ENCODE measurements at places on chromosomes 6 and 20. TPM values are rescaled to one million over a fixed set of nuclear protein-coding genes. Genes with fewer than 3 reads are reported as not detected.

OR12D1 gene
- polyA plus RNA-seq = not detected

TCP11 gene
- not detected for polyA plus RNA-seq

RBM24 gene
- polyA plus RNA-seq = not detected

BPIFA1 gene
- not detected for polyA plus RNA-seq

NR2E1 gene
- polyA plus RNA-seq = not detected

DNA sequence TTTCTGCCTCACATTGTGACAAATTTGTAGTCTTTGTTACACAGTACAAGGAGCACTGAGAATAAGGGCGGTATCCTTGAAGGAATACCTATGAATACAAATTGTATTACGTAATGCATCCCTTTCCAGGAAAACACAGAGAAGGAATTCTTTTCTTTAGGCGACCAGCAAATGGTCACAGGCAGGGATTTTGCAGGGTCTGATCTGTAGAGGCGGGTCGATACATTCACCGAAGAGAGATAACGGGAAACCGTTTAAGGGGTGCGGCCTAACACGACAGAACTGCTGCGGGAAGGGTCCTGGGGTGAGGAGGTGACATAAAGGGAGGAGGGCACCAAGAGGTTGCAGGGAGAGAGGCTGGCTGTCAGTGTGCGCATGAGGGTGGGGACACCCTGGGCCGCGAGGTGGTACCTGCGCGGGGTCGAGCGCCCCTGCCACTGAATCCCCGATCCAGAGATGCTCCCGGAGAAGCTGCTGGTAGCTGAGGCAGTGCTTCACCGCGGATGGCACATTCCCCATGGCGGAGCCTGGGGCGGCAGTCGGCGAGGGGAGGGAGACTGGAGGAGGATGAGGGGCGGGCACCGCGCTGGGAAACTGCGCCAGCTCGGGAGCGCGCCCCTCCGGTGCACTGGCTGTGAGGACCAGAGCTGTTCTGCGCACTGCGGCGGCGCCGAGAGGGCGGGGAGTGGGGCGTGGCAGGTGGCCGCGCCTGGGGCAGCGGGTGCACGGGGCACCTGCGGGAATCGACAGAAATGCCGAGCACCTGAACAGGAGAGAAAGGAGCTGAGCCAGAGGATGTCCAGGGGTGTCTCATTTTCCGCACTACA is at the start of gene HMGCLL1:
HMGCLL1 (minus strand) TSS at position 656 of the 827 bp plus-strand sequence; CDS start at position 519, 137 bp downstream.
- no peaks in the 10 kb centered on the region for H3K36me3 ChIP-seq
- no peak for DNase-seq
- H3K4me3 ChIP-seq = no peak within 1 kb of the TSS
- H3K27me3 ChIP-seq = peaks cover 2% of the 10 kb centered on the region
- H3K27ac ChIP-seq = no peak within 1 kb of the TSS

GRCh38 chr6:135179920-135180541 is 1.1 kb upstream of the MYB start:
- peaks cover 2% of the 10 kb centered on the region for H3K27me3 ChIP-seq
- H3K27ac ChIP-seq = no peak overlapping the region
- no peak for DNase-seq
- peak overlapping the region; percentile 80 for H3K4me3 ChIP-seq

DNA sequence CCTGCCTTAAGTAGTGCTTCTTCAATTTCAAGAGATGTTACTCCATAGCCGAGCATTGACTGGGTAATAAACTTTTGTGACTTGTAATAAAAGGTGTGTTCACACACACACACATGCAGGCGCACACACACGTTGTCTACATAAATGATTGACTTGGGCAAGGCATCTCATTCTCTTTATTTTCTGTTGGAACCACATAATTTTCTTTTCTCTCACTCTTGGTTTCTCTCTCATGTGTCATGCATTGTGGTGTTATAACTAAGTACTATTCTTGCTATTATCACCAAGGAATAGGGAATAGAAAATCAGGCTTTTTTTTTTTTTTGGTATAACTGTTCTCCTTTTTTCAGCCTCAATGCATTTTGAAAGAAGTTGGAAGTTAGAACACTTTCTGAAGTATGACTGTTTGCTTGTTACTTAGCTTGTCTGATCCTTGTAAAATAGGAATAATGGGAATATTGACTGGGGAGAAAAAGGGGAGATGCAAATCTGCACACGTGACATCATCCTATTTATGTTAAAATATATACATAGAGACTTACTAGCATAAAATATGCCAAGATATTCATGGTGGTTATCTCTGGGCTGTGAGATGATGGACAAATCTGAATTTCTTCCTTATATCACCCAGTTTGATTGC is 26.1 kb upstream of the CD83 start:
- H3K36me3 ChIP-seq = no peaks in the 10 kb centered on the region
- H3K27ac ChIP-seq = no peak overlapping the region
- no peak overlapping the region for H3K4me3 ChIP-seq
- peaks cover 5% of the 10 kb centered on the region for H3K27me3 ChIP-seq
- DNase-seq = no peak

DNA sequence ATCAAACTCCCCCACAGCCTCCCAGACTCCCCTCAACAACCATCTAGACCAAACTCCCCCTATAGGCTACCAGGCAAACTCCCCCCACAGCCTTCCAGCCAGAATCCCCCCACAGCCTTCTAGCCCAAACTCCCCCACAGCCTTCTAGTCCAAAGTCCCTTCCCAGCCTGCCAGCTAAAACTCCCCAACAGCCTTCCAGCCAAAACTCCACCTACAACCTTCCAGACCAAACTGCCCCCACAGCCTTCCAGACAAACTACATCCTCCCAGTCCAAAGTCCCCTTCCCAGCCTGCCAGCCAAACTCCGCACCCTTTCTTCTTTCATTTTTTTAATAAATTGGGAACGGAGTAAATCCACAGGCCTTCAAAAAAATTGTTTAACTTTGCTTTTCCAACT is 37.4 kb upstream of the SYNDIG1 start:
- no peak overlapping the region for H3K27ac ChIP-seq
- H3K27me3 ChIP-seq = peaks cover 4% of the 10 kb centered on the region
- H3K4me1 ChIP-seq = no peaks in the 10 kb centered on the region
- DNase-seq = no peak

GRCh38 chr6:37585523-37585905 is 85.8 kb upstream of the CCDC167 start:
- H3K27me3 ChIP-seq = no peaks in the 10 kb centered on the region
- no peak for DNase-seq
- no peaks in the 10 kb centered on the region for H3K4me1 ChIP-seq
- H3K27ac ChIP-seq = no peak overlapping the region
- no peaks in the 10 kb centered on the region for H3K36me3 ChIP-seq
- no peak overlapping the region for H3K4me3 ChIP-seq

DNA sequence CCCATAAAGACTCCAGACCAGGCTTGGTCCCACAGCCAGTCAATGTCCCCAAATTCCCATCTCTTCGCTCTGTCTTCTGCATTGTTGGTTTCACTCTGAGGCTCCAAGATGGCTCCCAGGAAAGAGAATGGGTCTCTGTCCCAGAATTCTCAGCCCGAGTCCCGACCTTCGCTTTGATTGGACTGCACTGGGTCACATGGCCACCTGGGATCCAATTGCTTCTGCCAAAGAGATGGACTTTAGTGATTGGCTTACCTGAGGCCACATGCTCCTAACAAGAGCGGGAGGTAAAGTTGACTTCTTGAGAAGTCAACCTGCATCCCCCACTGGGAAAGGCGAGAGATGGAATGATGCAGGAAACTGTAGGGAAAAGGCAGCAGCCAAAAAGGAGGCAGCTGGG is 104.7 kb upstream of the PMEPA1 start:
- no peaks in the 10 kb centered on the region for H3K27me3 ChIP-seq
- H3K36me3 ChIP-seq = no peaks in the 10 kb centered on the region
- no peak for DNase-seq
- H3K4me3 ChIP-seq = no peak overlapping the region

- H3K4me3 ChIP-seq = no peak overlapping the region
- H3K27ac ChIP-seq = no peak overlapping the region
- peaks cover 8% of the 10 kb centered on the region for H3K4me1 ChIP-seq
- peaks cover 9% of the 10 kb centered on the region for H3K36me3 ChIP-seq
- no peak for DNase-seq
These were observed 9.5 kb downstream of the ADAT2 start for GRCh38 chr6:143441010-143441409.

- no peaks in the 10 kb centered on the region for H3K36me3 ChIP-seq
- peaks cover 15% of the 10 kb centered on the region for H3K27me3 ChIP-seq
- peak overlapping the region; percentile 96 for H3K4me3 ChIP-seq
- H3K4me1 ChIP-seq = peaks cover 41% of the 10 kb centered on the region
These were observed 1.4 kb downstream of the NFYA start for GRCh38 chr6:41073968-41074691.

DNA sequence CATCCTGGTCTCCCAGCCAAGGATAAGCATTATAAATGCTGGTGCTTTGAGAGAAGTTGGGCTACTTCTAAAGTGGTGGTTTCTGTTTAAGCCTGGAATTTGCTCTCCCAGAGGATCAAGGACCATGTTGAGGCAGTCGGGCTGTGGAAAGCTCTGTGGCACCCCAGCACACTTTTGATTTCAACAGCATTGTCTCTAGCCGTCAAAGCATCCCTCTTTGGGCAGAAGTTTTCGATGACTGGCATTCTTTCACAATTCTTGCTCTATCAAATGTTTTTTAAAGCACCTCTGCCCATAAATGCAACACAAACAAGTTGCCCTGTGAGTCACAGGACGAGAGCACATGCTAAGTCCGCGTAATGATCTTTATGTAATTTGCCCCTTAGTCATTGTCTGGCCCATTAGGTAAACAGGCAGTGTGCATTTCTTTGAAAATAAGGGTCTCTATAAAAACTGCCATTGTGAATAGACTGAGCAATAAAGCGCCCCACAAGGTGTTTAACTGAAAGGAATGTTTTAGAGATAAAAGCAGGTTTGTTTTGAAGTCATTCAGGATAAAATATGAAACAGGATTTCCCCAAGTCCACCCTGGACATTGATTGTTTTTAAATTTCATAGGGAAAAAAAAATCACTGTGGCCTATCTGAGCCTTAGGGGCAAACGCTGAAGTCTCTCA is 44.7 kb upstream of the FOXQ1 start:
- no peaks in the 10 kb centered on the region for H3K36me3 ChIP-seq
- H3K4me1 ChIP-seq = no peaks in the 10 kb centered on the region
- no peak for DNase-seq
- H3K4me3 ChIP-seq = no peak overlapping the region
- no peak overlapping the region for H3K27ac ChIP-seq

DNA sequence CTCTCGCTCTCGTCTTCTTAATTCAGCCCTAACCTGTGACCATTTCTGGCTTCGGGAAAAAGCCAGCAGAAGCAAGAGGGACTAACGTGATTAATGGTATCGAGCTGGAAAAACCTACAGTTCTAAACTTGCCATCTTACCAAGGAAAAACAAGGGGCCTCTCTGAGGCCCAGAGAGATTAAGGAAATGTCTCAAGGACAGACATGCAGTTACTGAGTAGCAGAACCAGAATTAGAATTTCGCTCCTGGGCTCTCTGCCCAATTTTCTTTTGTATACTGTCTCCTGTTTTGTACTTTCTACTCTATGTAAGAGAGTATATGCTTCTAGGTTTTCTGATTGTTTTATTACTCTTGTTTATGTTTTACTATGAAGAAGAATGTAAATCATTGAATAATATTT is 67.8 kb upstream of the LTV1 start:
- no peak overlapping the region for H3K4me3 ChIP-seq
- no peaks in the 10 kb centered on the region for H3K4me1 ChIP-seq
- H3K27ac ChIP-seq = no peak overlapping the region
- peaks cover 17% of the 10 kb centered on the region for H3K36me3 ChIP-seq
- H3K27me3 ChIP-seq = no peaks in the 10 kb centered on the region

DNA sequence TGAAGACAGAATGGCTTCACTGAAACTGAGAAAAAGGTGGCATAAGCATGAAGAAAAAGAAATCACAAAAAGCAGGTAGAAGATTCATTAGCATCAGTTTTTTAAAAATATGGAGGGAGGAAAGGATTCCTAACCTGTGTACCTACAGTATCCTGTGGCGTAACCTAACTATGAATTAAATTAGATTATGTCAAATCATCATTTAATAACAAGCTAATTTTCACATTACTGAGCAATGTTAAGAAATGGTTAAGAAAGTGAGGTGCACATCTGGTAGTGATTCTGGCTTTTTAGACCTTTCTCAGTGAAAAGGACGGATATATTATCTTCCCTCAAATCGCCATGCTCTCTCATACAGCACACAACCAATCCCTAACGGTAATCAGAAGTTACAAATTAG is 12.5 kb downstream of the CD164 start:
- peaks cover 3% of the 10 kb centered on the region for H3K27me3 ChIP-seq
- H3K36me3 ChIP-seq = peaks cover 52% of the 10 kb centered on the region
- H3K4me1 ChIP-seq = peaks cover 92% of the 10 kb centered on the region
- H3K27ac ChIP-seq = peak overlapping the region; percentile 49
- no peak overlapping the region for H3K4me3 ChIP-seq

DNA sequence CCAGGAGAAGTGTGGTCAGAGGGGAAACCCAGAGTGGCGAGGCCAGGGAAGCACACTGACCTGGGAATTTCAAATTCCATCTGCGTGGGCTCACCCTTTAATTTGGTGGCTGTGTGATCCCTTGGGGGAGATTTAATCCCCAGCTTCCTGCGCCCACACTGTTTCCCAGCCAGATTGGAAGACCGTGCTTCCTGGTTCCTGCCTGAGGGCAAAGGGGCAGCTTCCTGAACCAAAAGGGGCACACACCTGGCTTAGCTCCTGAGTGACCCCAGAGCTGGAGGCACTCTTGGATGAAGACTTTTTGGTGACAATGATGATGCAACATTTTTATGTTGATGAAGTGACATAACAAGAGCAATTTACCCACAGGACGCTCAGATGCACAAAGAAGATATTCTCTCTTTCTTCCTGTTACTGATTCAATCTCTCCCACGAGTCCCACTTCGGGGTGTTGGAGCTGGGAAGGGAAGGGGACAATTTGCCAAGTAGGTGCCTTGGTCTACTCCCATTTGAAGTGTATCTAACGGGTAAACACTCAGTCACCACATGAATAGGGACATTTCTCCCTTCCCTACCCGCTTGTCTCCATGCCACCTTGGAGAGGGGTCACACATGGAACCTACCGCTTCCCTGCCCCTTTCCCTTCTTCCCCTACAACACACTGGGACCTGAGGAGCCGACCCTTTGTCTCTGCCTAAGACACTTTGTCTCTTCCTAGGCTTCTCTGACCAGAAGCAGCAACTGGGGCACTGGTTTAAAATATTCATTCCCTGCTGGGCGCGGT is 28.6 kb upstream of the CDKN1A start:
- DNase-seq = no peak
- H3K27me3 ChIP-seq = peaks cover 2% of the 10 kb centered on the region
- no peak overlapping the region for H3K4me3 ChIP-seq
- no peaks in the 10 kb centered on the region for H3K36me3 ChIP-seq

GRCh38 chr20:21357844-21358243 is 39.5 kb downstream of the NKX2-4 start:
- no peaks in the 10 kb centered on the region for H3K27me3 ChIP-seq
- no peak overlapping the region for H3K4me3 ChIP-seq
- peaks cover 10% of the 10 kb centered on the region for H3K36me3 ChIP-seq

- H3K36me3 ChIP-seq = no peaks in the 10 kb centered on the region
- H3K27me3 ChIP-seq = no peaks in the 10 kb centered on the region
- no peak overlapping the region for H3K27ac ChIP-seq
- no peak overlapping the region for H3K4me3 ChIP-seq
These were observed 14.2 kb downstream of the KCNK5 start for GRCh38 chr6:39214846-39215639.

All from immature natural killer cell (primary cell).